Activated effector memory CD4-positive, alpha-beta T cell treated with Interleukin-2 at 50 U/mL for 16 hours (primary cell): ENCODE measurements at places on chromosomes 16 and 17.

GRCh38 chr16:65546353-65546791 is 424.5 kb upstream of the CDH11 start:
- no peak for DNase-seq

- DNase-seq = no peak
Observed at GRCh38 chr16:27238016-27238587, 30.5 kb downstream of the NSMCE1 start.

DNA sequence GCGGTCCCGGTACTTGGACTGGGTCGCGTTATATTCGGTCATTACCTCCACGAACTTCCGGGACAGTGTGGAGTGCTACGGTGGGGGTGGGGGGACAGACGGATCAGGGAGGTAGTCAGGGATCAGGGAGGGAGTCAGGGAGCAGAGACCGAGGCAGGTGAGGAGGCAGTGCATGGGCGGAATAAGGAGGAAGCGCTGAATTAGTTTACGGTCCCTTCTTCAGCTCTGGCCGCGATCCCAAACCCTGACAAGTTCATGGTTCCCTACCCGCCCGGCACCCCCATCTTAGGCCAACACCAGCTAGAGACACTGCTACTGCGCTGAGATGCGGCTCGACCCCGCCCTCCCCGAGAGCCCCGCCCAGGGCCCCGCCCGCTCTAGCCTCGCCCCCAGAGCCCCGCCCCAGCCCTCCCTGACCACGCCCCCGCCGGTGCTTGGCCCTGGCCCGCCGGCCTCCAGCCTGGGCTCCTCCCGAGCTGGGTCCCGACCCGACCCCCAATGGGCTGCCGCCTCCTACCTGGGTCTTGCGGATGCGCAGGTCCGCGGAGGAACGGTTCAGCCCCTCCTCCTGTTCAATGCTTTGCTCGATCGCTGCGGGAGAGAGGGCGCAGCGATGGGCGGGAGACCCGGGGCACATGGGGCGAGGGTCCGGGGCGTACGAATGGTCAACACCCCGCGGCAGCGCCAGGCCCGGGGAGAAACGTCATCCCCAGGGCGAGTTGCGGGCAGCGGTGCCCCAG is 12.1 kb downstream of the HSD3B7 start:
- DNase-seq = peak; percentile 73

- no peak for DNase-seq
Observed at GRCh38 chr17:4750606-4751005, 10.9 kb upstream of the CXCL16 start.

GRCh38 chr17:8991514-8992285 is 26.2 kb upstream of the PIK3R5 start:
- peak; percentile 40 for DNase-seq

DNA sequence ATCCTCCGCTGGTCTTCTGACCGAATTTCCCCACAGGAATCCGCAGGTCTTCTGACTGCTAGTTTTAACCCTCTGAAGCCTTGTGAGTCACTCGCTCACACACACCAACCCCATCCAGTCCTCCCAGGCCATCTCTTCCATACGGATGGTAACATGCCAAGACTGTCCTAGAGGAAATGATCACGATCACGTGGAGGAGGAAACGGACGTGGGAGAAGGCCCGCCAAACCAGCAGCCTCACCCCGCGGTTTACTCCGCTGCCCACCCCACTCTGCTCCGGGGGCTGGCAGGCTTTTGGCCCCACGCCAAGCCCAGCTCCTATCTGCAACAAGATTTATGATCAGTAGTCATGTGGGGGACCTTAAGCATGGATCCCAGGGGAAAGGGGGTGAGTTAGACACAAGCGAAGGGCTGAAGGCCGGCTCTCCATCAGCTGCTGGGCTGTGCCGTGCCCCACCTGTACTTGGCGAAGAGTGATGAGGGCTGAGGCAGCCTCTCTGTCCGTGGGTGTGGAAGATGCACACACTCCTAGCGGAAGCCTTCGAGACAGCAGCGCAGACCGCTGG is 1.5 kb upstream of the FAAP100 start:
- DNase-seq = no peak

GRCh38 chr16:17798716-17799115 is 328.0 kb upstream of the XYLT1 start:
- no peak for DNase-seq

GRCh38 chr17:17425005-17425404 is 51.8 kb upstream of the MED9 start:
- no peak for DNase-seq

- peak; percentile 44 for DNase-seq
Observed at GRCh38 chr16:85659805-85660511, 28.8 kb downstream of the GINS2 start.

GRCh38 chr16:24482681-24483202 is 56.6 kb upstream of the RBBP6 start:
- DNase-seq = no peak

- DNase-seq = no peak
Observed at GRCh38 chr16:31298958-31299357, 39.2 kb downstream of the ITGAM start.

DNA sequence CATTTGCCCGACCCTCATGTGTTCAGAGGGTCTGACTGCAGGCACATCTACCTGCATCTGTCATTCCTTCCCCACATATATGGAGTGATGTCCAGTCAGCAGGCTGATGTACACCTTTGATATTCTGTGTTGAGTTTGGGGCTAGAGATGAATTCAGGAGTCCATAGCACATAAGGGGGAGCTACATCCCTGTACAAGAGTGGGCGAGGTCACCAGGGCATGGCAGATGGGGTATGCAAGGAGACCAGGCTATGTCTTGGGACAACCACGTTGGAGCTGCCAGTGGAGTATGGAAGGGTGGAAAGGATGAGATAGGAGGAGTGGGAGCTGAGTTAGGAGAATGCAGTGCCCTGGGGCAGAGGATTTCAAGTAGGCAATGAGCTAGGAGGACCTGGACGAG is 15.0 kb downstream of the SMPD3 start:
- DNase-seq = no peak

DNA sequence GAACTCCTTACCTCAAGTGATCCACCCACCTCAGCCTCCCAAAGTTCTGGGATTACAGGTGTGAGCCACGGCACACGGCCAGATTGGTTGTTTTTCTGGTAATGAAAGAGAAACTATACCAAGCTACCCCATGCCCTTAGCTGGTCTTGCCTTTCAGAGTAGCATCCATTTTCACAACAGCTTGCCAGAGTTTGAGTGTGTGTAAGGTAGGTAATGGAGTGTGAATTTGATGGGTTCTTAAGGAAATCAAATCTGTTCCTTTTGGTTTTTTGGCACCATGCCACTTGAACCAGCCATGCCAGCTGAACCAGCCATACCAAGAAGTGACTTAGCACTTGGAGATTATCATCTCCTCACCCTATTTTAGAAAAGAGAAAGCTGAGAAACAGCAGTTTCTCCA is 5.1 kb downstream of the CALCOCO2 start:
- DNase-seq = no peak

- DNase-seq = no peak
Observed at GRCh38 chr16:66917741-66918140, 944 bp downstream of the CDH16 start.

GRCh38 chr17:65071861-65072260 is 15.3 kb upstream of the GNA13 start:
- DNase-seq = no peak

GRCh38 chr17:48055531-48056245 is 7.5 kb downstream of the NFE2L1 start:
- no peak for DNase-seq

DNA sequence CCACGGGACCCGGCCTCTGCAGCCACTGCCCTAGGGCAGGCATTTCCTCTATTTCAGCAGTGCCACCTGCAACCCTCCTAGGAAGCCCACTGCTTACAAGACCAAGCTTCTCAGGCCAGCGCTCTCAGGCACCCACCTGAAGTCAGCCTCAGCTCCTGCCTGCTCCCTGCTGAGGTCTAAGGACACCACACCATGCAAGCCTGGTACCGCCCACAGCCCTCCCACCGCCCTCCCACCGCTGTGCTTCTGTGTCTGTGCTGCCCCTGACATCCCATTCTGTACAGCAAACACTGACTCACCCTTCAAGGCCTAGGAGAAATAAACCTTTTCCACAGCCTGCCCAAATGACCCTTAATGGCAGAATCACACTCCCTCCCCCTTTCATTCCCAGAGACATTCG is 6.3 kb downstream of the CLUH start:
- no peak for DNase-seq

- DNase-seq = no peak
Observed at GRCh38 chr16:1573301-1573700, 38.6 kb downstream of the IFT140 start.

DNA sequence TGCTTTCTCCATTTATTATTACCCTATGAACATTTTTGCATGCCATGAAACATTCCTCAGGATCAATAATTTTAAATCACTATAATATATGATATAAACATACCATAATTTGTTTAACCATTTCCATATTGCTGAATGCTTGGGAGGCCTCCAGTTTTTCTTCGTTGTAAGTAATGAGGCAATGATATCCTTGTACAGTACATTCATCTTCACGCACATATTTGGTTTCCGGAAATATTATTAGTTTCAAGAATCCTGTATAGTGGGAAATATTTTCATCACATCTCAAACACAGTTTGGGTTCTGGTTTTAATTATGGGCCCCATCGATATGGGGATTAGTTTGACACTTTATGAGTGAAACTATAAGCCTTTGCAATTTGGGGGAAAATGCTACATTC is 135.4 kb downstream of the HS3ST3B1 start:
- no peak for DNase-seq

- no peak for DNase-seq
Observed at GRCh38 chr17:27295945-27296344, 2.0 kb downstream of the WSB1 start.

GRCh38 chr16:9091867-9092281 is 430 bp downstream of the HAPSTR1 start:
- DNase-seq = no peak

DNA sequence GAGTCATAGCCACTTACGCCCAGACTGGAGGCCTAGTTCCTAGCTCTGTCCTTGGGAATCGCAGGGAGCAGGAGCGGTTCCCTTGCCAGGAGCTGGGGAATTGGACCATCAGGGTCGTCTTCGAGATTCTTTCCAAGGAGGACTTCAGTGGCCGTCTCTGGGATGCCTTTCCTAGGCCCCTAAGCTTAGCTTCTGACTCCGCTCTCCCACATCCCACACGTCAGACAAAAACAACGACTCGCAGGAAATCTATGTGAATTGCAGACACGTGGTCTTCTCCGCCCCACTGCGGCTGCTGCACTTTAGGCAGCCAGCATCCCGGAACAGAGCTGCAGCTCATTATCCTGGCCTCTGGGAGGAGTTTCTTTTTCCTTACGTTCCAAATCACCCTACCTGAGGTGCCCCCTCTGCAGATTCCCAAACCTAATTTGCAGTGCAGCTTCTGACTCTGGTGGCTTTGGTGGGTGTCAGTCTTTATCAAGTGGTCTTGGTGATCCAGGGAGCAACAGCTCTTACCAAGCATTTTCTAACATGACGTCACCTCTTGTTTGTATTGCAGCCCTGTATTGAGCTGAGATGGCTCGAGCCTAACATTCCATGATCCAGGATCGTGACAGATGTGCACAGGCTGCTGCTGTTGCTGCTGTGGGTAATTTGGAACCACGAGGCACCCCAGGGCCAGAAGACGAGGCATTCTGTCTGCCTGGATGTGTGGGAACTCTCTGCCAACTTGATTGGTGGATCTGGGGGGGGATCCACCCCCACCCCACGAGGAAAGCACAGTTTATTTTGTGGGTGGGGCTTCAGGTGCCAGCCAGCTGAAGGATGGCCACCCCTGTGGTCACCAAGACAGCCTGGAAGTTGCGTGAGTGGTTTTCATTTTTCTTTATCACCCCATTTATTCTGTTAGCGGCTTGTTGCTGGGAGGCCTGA is 1.1 kb downstream of the KATNB1 start:
- peak; percentile 27 for DNase-seq

DNA sequence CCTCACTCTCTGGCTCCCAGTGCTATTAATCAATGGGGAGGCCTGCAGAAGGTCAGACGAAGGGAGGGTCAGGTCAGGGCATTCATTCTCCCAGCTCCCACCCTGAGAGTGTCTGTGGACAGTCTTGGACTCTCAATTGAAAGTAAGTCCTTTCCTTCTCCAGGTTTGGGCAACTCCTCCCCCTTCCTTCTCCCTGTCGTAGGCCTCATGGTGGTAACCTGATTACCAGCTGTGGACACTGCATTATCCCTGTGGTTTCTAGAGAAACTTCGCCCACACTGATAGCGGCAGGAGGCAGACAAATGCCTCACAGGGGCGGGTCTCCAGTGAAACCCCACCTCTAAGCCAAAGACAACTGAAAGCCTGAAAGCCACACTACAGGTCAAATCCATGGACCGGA is 57.7 kb upstream of the SLC25A19 start:
- no peak for DNase-seq
